ENCODE measurements at places on chromosomes 7 and 10.

- no peak for DNase-seq
These were observed 160.6 kb upstream of the EEPD1 start for GRCh38 chr7:35992436-35992835.

- no peak for DNase-seq
These were observed 241.7 kb upstream of the PLXNA4 start for GRCh38 chr7:132817949-132818348.

- DNase-seq: no peak
These were observed 733.9 kb upstream of the ZWINT start for GRCh38 chr10:57094965-57095364.

- no peak for DNase-seq
These were observed 926.0 kb upstream of the C7orf33 start for GRCh38 chr7:147664541-147664940.

DNA sequence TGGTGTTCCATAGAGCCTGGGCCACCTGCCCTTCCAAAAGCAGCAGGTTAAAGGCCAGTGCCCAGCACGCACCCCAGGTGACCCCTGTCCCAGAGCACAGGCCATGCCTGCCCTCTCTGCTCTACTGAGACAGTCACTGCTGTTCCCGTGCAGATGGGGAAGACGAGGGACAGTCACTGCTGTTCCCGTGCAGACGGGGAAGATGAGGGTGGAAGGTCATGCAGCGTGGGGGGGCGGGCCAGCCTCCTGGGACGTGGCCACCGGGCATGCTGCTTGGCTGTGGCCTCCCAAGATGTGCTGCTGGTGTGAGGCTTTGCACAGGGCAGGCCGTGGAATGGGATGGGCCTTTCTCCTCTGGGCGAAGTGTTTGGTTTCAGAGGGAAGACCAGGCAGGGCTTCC lies 18.4 kb downstream of the LRRC27 start:
- no peak for DNase-seq

GRCh38 chr7:149727053-149727898 lies 46.1 kb downstream of the ZNF467 start:
- DNase-seq: no peak

DNA sequence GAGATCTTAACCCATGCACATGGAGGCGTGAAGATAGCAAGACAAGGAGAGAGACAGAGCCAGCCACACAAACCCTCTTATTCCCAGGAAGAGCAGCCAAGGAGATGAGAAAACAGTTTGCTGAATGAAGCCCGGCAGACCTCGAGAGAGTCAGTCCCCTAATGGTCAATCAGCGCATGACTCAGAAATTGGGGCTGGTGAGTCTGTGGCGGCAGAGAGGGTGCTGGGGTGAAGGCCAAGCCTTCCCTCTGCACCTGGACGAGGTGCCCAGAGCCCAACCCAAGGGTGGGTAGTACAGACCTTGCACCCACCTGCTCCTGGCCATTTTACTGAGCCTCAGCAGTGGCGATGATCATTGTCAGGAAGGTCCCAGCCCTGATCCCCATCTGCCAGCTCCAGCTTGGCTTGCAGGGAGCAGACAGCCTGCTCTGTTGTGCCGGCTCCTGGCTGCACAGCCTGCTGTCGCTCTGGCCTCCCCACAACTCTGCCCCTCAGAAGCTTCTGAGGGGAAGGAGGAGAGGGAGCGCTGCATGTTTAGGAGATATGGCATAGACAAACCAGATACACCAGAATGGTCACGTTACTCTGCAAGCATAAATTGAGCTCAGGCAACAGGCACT lies 256.6 kb downstream of the RPS24 start:
- DNase-seq: no peak

DNA sequence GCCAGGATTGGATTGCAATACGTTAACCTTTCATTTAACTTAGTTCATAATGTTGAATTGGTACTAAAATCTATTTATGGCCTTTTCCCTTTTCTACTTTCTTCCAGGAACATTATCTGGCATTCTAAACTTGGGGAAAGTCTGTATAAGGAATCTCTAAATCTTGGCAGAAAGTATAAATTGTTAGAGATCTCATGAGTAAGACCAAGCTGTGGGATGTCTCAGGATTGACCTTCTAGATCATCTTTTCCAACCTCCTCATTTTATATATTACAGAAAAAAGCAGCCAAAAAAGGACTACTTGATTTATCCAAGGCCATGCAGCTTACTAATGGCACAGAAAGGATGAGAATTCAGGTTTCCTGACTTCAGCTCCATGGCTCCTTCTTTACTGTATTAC lies 598.3 kb downstream of the INHBA start:
- DNase-seq: no peak

GRCh38 chr7:100089458-100090196 lies 858 bp downstream of the COPS6 start:
- no peak for DNase-seq

Measured in DMS79 (cell line).